Psoas muscle (tissue), 8 donors: ENCODE measurements at places on chromosomes 3 and 15. TPM values are rescaled to one million over a fixed set of nuclear protein-coding genes. Genes with fewer than 3 reads are reported as not detected.
A peak's percentile ranks its signal among the peaks of the same experiment; 100 is the strongest.

The C3orf18 gene
- 14.0 TPM for polyA plus RNA-seq

The SLC7A14 gene
- polyA plus RNA-seq = not detected

The CIB2 gene
- polyA plus RNA-seq = 9.7 TPM

DNA sequence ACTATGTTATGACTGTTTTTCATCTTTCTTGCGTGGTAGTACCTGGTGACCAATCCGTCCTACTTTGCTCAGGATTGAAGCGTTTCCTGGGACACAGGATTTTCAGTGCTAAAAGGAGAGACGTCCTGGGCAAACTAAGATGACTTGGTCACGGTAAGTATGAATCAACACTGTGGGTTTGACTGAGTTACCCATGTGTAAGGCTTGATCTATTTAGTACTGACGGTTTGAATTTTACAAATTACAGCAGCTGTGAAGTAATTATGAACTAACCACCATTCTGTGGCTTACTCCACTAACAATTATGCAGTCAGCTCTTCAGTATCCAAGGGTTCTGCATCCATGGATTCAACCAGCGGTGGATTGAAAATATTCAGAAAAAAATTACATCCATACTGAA, 172.9 kb upstream of the FEZF2 start:
- DNase-seq = no peak

DNA sequence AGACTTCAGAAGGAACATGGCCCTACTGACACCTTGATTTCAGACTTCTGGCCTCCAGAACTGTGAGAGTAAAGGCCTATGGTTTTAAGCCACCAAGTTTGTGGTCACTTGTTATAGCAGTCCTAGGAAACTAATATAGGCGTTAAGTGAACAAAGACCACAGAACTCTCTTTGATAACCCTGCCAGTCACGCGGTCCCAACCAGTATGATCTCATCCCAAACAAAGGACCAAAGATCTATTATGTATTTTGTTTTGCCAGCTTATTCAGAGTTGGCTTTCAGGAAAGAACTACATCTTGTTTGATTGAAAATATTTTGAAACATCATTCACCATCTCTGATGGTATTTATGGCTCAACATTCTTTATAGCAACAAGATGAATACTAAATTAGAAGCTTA, 294.4 kb upstream of the SLCO3A1 start:
- no peak for DNase-seq

- DNase-seq = no peak
These were observed 153.5 kb downstream of the FNDC3B start for GRCh38 chr3:172192830-172193415.

DNA sequence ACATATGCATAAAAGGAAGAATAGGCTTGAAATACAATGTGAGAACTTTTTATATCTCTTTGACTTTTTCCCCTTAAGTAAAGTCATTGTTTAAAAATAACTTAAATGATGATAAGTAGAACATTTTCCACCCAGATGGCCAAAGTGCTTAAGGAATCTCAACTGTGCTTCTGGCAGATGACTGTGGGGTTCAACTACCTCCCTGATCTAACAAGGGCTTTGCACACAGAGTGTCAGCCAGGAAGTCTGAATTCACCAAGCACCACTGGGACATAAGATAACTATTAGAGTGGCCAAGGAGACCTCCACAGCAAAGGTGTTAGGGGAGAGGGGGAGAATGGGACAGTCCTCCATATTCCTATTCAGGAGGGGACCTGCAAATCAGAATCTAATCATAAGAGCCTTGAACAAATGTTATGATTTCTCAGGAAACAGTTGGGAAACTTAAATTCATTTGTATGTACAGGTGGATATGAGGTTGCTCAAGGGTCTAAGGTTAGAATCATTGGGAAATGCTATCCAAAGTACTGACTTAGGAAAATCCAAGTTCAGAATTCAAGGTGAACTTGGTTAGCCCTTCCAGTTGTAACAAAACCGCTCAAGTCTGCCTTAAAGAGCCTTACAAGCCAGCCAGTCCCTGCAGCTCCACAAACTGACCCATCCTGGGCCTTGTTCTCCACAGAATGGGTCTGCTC, at the start of gene FETUB:
Gene FETUB (plus strand): TSS at position 622 of the 695 bp plus-strand sequence. CDS start 62 bp downstream, at position 684.
- no peak for DNase-seq

GRCh38 chr15:29822684-29823459, 604 bp upstream of the TJP1 start:
- peak; percentile 70 for DNase-seq

GRCh38 chr15:92808598-92809063, 91.5 kb upstream of the CHD2 start:
- peak; percentile 63 for DNase-seq

- no peak for DNase-seq
These were observed 261.3 kb upstream of the NR2E3 start for GRCh38 chr15:71549091-71549490.

- DNase-seq = no peak
These were observed 174.2 kb upstream of the ATP10A start for GRCh38 chr15:26037369-26037768.
